Right hindlimb (tissue), 1 donor: ENCODE measurements at places on chromosomes 2 and 18.

DNA sequence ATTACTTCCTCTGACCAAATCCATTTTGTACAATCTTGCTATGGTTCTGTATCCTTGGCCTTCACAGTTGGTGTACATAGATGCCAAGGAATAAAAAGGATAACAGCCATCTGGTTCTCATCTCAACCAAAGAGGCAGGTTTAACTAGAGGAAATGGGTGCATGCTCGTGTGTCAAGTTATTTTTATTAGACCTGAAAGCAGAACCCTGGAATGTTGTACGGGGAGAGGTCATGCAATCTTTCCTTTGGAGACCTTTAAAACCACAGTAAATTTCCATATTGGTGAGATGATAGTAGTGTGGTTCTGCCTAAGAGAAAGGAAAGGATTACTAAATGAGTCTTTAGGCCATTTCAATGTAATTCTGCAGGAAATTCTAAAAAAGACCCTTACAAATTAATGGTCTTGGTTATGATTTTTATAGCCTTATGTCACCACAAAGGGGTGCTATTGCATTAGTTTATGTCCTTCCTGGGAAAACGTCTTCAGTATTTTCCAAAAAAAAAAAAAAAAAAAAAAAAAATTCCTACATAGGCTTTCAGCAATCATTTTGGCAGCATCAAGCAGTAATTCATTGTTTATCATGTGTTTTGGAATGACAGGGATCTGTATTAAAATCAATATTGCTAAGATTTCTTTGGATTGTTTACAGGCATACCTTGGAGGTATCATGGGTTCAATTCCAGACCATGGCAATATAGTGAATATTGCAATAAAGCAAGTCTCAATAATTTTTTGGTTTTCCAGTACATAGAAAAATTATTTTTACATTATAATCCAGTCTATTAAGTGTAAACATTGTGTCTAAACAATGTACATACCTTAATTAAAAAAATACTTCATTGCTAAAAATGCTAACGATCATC, 270.8 kb downstream of the NYAP2 start:
- no peak for DNase-seq

DNA sequence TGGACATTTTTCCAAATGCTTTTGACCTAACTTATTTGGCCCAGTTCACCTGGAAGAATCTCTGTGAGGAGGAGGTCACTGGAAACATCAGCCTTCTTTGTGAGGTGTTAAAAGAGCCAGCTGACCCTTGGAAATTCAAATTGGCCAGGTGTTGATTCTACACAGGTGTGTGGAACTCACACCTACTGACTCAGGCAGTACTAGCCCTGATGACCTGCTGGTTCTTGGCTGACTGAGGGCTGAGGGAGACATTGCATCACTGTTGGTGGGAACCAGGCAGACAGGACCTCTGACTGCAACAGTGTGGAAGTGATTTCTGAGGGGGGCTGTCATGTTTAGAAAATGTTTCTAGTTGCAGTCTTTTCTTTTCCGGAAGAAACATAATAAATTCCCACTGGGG, 242.2 kb upstream of the LRRTM1 start:
- DNase-seq: no peak

GRCh38 chr2:114762376-114762775, 319.9 kb downstream of the DPP10 start:
- no peak for DNase-seq

DNA sequence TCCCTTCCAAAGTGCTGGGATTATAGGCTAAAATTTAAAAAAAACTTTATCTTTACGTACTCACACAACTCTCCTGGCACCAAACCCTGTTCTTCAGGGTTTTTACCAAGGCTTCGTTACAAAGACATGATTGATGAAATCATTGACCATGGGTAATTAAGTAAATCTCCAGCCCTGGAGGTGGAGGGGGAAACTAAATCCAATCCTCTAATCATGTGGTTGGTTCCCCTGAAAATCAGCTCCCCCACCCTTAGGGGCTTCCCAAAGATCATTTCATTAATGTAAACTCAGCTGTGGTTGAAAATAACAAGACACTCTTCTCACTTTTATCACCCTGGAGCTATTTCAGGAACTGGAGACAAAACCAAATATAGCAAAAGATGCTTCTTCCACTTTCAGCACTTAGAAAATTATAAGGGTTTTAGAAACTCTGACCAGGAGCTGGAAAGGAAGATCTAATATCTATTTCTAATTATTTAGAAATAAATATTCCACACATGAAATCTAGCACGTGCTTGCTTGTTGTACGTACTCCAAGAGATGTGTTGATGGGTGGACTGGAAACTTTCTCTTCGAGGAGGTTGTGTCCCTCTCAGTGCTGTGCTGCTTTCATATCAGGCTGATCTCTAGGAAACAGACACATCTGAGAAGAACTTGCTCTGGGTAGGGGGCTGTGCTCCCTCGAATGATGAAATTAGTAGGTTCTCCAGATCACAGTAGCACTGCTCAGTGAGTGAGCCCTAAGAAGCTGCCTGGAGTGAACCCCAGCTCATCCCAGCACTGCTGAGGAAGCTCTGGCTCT, 67.2 kb downstream of the SMAD4 start:
- DNase-seq: no peak

DNA sequence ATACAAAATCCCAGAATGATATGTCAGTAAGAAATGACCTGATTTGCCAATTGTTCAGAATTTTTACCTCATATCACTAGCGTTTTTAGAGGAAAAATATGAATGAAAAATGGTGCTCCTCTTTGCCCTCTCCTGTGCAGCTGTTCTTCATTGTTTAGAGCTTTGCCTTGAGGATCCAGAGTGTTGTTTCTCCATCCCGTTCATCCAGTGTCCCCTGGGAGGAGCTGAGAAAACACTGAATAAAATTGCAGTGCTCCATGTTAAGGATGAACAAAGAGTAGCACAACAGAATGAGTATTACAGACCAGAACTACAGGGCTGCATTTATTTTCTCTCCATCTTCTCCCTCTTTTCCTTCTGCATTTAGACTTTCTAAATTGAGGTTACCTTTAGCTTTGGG, 133.1 kb downstream of the ADCYAP1 start:
- DNase-seq: no peak

DNA sequence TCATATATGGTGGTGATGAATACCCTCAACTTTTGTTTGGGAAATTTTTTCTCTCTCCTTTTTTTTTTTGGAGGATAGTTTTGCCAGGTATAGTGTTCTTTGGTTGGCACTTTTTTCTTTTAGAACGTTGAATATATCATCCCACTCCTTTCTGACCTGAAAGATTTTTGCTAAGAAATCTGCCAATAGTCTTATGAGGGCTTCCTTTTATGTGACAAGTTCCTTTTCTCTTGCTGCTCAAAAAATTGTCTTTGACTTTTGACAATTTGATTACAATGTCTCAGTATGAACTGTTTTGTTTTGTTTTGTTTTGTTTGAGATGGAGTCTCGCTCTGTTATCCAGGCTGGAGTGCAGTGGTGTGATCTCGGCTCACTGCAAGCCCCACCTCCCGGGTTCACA, 21.5 kb downstream of the GNAL start:
- no peak for DNase-seq

GRCh38 chr2:185618625-185619024, 120.0 kb upstream of the FSIP2 start:
- no peak for DNase-seq

DNA sequence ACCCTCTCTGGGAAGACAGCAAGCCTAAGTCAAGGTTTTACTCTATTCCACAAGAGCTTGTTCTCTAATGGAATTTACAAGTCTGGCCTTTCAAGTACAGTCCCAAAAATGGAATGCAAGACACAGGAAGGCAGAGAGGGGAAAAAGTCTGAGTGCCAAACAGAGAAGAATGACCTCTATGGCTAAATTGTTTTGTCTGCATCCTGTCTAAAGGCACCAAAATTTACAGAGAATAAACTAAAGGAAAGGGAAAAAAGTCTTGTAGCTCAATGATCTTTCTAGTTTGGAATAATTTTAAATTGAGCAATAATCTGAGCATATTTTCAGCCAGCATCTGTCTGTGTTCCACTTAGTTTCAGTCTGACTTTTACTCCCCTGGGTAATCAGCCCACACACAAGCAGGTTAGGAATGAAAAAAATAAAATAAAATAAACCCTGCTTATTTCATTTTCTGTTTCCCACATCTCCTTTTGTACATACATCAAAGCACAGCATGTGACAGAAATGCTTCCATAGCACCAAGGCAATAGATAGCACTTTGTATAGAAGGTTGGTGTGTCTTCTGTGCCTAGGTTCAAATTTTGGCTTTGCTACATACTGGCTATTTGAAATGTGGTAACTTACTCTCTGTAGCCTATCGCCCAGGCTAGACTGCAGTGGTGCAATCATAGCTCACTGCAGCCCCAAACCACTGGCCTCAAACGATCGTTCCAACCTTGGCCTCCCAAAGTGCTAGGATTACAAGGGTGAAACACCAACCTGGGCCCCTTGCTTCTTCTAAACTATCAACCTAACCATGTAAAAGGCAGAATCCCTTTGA, 105.1 kb downstream of the SLC8A1 start:
- DNase-seq: no peak

GRCh38 chr2:129237966-129238725, 741.3 kb upstream of the RAB6C start:
- no peak for DNase-seq

DNA sequence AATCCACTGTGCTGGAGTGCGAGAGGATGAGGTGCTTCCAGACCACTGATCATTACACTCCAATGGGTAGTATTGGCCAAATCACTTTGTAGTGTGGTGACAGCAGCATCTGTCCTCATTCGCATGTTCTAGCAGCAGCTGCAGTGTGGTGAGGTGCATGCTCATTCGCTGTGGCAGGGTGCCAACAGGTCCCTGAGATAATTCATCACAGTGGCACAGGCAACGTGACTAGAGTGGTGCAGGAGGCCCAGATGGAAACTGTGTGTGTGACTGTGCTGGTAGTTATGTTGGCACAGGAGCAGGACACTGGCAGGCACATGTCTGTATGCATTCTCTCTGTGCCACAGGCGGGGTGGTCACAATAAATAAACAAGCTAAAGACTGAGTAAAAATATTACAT, 329.5 kb upstream of the SYT4 start:
- no peak for DNase-seq

GRCh38 chr2:23651187-23652080, 266.5 kb downstream of the KLHL29 start:
- no peak for DNase-seq

DNA sequence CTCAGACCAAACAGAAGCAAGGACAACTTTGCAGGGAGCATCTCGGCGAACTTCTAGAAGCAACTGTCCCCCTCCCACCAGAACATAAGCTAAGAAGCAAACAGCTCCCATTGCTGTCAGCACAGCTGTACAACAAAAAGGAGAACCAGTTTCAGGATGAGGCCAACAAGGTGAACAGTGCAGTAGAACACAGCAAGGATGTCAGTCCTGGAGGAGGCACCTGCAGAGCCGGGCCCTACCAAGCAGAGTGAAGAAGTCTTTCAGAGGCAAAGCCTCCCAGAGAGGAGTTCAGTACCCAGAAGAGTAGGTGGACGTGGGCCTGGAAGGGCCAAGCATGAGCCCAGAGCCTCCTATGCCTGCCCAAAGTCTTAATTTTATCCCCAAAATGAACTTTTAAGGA, 1.0 kb downstream of the PASK start:
- DNase-seq: no peak

GRCh38 chr18:36189486-36189885, 2.2 kb downstream of the MOCOS start:
- no peak for DNase-seq

DNA sequence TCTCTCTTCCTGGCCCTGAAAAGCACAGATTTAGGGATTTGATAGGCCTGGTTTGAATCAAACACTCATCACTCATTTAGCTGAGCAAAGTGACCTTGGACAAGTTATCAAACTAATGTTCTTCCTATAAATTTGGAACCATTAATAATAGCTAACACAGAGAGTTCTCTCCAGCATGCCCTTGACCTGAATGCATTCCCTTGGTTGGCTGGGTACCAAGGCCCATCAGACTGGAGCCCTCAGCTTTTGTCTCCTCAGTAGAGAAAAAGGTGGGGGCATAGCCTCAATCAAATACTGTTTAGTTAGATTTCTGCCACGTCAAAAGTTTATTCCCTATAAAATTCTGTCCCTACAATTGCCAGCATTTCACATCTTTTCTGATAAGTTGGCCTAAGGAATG, 13.8 kb upstream of the MRPL19 start:
- DNase-seq: no peak

GRCh38 chr2:166031054-166031453, 77.5 kb upstream of the TTC21B start:
- no peak for DNase-seq

DNA sequence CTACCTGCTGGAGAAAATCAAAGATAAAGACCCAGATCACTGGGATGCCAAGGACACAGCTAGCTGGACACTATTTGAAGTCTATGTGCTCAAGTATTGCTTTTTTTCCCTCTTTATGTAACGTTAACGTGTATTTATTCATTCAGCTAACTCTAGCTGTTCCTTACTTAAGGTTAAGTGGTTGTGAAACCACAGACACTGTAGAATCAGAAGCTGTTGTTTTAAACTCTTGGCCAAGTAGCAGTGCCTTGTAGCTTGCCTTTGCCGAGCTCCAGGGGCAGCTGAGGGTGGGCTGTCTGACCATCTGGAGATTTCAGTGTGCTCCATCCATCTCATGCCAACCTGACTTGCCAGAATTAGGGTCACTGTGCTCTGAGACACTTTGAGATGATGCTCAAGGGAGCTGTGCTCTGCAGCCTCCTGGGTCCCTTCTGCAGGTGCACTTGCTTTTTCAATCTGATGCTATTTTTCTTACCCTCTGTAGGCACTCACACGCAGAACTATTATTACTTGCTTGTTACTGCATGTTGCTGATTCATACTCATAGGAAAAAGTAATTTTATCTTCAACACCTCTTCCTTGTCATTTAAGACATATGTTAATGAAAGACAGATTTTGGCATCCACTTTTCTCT, 116.2 kb downstream of the METTL8 start:
- DNase-seq: no peak

DNA sequence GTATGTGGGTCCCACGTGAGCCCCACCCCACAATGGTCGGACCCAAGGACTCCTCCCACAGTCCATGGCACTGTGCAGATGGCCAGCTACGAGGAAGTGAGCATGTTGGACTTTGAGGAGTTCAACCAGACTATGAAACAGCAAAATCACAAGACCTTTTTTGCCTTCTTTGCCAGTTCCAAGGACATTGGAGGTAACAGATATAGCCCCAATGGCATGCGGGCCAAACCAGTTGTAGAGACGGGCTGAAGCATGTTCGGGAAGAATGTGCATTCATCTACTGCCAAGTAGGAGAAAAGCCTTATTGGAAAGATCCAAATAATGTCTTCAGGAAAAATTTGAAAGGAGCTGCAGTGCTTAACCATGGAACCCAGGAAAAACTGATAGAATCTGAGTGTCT, 12.6 kb downstream of the DNER start:
- DNase-seq: no peak

- DNase-seq: no peak
Measured at GRCh38 chr2:11026286-11026921, 114.7 kb downstream of the KCNF1 start.
